ENCODE measurements at places on chromosomes 1 and 21. TPM values are rescaled to one million over a fixed set of nuclear protein-coding genes. Genes with fewer than 3 reads are reported as not detected.

- H3K4me3 ChIP-seq = no peak overlapping the region
- no peaks in the 10 kb centered on the region for H3K4me1 ChIP-seq
- H3K36me3 ChIP-seq = no peaks in the 10 kb centered on the region
- DNase-seq = no peak
- peaks cover 5% of the 10 kb centered on the region for H3K27me3 ChIP-seq
- H3K27ac ChIP-seq = no peak overlapping the region
Measured at GRCh38 chr1:24919791-24920532, 10.1 kb downstream of the RUNX3 start.

DNA sequence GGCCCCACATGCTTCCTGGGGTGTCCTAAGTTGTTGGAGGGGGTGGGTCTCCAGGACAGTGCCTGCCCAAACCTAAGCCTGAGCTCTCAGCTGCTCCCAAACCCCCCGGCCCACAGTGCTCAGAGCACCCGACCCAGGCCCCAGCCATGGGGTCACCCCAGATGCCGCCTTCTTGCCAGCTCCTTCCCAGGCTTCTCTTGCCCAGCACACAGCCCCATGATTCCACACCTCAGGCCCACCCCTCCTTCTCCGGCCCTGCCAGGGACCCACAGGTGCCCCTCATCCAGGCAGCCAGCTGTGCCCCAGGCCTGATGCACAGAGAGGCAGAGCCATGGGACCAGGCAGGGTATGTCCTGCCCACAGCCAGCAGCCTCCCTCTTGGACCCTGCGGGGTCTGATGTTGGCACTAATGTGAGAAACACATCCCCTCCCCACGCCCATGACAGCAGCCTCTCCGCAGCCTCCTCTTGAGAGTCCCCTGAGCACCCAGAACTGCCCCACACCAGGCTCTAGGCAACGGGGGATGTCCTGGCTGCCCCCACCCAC lies 4.9 kb downstream of the WNT9A start:
- no peak overlapping the region for H3K27ac ChIP-seq
- no peaks in the 10 kb centered on the region for H3K27me3 ChIP-seq
- no peaks in the 10 kb centered on the region for H3K36me3 ChIP-seq
- H3K4me1 ChIP-seq = peaks cover 26% of the 10 kb centered on the region
- H3K4me3 ChIP-seq = no peak overlapping the region

- no peaks in the 10 kb centered on the region for H3K4me1 ChIP-seq
- no peak for DNase-seq
- H3K27me3 ChIP-seq = no peaks in the 10 kb centered on the region
- no peak overlapping the region for H3K4me3 ChIP-seq
Measured at GRCh38 chr21:15552914-15553494, 176.8 kb upstream of the USP25 start.

- no peak for DNase-seq
- H3K36me3 ChIP-seq = no peaks in the 10 kb centered on the region
- H3K27me3 ChIP-seq = no peaks in the 10 kb centered on the region
- H3K4me1 ChIP-seq = no peaks in the 10 kb centered on the region
Measured at GRCh38 chr21:45670731-45671130, 27.2 kb downstream of the PCBP3 start.

DNA sequence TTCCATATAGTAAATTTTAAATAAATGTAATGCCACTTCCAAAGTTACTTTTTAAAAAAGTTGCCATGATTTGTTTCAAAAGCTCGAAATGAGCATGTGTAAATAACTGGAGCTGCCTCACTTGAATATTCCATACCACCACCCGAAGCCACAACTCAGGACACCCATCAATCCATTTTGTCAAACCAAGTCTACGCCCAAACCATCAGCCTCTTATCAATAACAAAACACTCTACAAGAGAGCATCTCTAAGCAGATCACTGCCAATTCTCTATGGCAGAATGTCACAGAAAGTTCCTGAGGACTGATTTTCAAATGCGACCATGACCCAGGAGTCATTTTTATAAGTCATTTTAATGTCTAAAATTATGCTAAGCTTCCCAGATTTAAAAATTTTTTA lies 4.5 kb downstream of the HNRNPR start:
- DNase-seq = no peak
- no peak overlapping the region for H3K27ac ChIP-seq
- H3K27me3 ChIP-seq = no peaks in the 10 kb centered on the region
- H3K4me1 ChIP-seq = peaks cover 57% of the 10 kb centered on the region

FGR gene
- 3.3 TPM for total RNA-seq

CENPL gene
- 4.0 TPM for total RNA-seq

Measured in heart left ventricle (tissue), 16 donors.